ENCODE measurements at places on chromosomes 4 and X. TPM values are rescaled to one million over a fixed set of nuclear protein-coding genes. Genes with fewer than 3 reads are reported as not detected.

- no peaks in the 10 kb centered on the region for H3K36me3 ChIP-seq
- no peak overlapping the region for H3K4me3 ChIP-seq
- peak overlapping the region; percentile 56 for H3K27ac ChIP-seq
Observed at GRCh38 chr4:143399113-143399949, 62.7 kb downstream of the GAB1 start.

- no peak for DNase-seq
- no peaks in the 10 kb centered on the region for H3K4me1 ChIP-seq
- no peak overlapping the region for H3K27ac ChIP-seq
- H3K4me3 ChIP-seq, result no peak overlapping the region
- H3K36me3 ChIP-seq, result no peaks in the 10 kb centered on the region
Observed at GRCh38 chrX:135644624-135645023, 68.8 kb upstream of the CT45A1 start.

- no peak overlapping the region for H3K4me3 ChIP-seq
- no peak for DNase-seq
Observed at GRCh38 chrX:71148278-71148663, 3.6 kb downstream of the NLGN3 start.

- peak overlapping the region; percentile 88 for H3K27ac ChIP-seq
- H3K27me3 ChIP-seq, result no peaks in the 10 kb centered on the region
- H3K4me1 ChIP-seq, result peaks cover 32% of the 10 kb centered on the region
- DNase-seq, result peak; percentile 83
Observed at GRCh38 chr4:1726146-1726934, 5.0 kb downstream of the TACC3 start.

The GAGE12J gene
- polyA plus RNA-seq, result not detected

The RHOXF1 gene
- polyA plus RNA-seq, result not detected

The ASB9 gene
- not detected for polyA plus RNA-seq

The IL21 gene
- polyA plus RNA-seq, result not detected

The IRS4 gene
- not detected for polyA plus RNA-seq

The CFAP99 gene
- not detected for polyA plus RNA-seq
